ENCODE measurements at places on chromosomes 12 and 14. TPM values are rescaled to one million over a fixed set of nuclear protein-coding genes. Genes with fewer than 3 reads are reported as not detected.

Gene MYBPC1
- total RNA-seq, result not detected

Gene PGF
- 14.8 TPM for total RNA-seq

Gene TCL1B
- not detected for total RNA-seq

Gene GRIN2B
- not detected for total RNA-seq

Gene ERP27
- not detected for total RNA-seq

Gene TTC9
- total RNA-seq, result 0.15 TPM

Gene KERA
- total RNA-seq, result not detected

Gene ST8SIA1
- total RNA-seq, result 9.9 TPM

Gene INHBC
- total RNA-seq, result not detected

Gene CLMN
- 1.5 TPM for total RNA-seq

Gene KLRC2
- not detected for total RNA-seq

Gene TMEM179
- total RNA-seq, result not detected

Gene SLC35E3
- total RNA-seq, result 6.0 TPM

Gene RAD9B
- 0.29 TPM for total RNA-seq

Gene NANOG
- total RNA-seq, result under 0.01 TPM

Gene C12orf50
- 0.17 TPM for total RNA-seq

Gene KNTC1
- total RNA-seq, result 8.3 TPM

Gene AICDA
- total RNA-seq, result not detected

Gene PLCZ1
- not detected for total RNA-seq

Gene KRT72
- not detected for total RNA-seq

Gene MYL2
- total RNA-seq, result not detected

Gene BBOF1
- 6.0 TPM for total RNA-seq

Gene MANSC1
- 3.0 TPM for total RNA-seq

Gene EPYC
- not detected for total RNA-seq

Gene RNASE2
- total RNA-seq, result not detected

Gene REP15
- 0.83 TPM for total RNA-seq

Gene ZC3H10
- 4.4 TPM for total RNA-seq

Gene DIO2
- total RNA-seq, result 16.1 TPM

Gene OTX2
- total RNA-seq, result not detected

Gene KRT78
- not detected for total RNA-seq

Gene PPP1R1A
- not detected for total RNA-seq

Gene LRP1-AS
- not detected for total RNA-seq

Gene AQP6
- not detected for total RNA-seq

Gene RBP5
- 0.33 TPM for total RNA-seq

Gene RIMBP2
- total RNA-seq, result not detected

Gene PTPRO
- 1.2 TPM for total RNA-seq
